Midbrain (tissue), 1 donor: ENCODE measurements at places on chromosomes 3 and 15.

DNA sequence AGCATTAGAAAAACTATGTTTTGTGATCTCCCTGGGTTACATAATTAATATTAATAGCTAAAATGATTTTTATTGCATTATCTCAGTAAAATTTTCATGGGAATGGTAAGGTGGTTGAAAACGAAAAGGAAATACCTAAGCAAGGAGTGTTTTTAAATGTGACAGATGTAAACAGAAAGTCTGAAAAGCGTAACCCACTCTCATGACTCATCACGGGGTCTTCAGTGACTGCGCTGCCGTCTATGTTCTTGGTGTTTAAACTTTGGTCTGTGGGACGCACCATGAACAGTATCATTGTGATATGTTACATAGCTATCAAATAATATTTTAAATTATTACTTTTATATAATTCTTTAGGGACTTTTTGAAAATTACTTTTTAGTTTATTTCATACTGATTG is 19.8 kb downstream of the LRCH3 start:
- no peak for DNase-seq

DNA sequence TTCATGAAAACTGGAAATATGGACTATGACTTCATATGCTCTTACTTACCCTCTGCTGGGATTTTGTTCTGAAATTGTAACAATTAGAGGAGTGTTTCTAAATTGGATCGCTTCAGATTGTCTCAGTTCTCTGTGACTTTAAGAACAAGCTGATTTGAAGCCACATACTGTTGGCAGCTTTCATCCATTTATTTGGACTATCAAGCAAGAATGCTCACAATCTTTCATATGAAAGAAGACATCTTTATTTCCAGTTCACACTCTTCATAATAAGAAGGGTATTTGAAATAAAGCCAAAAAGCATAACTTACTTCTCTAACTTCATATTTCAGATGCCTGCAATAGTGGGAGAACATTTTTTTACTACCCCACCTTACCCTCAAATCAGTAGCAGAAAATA is 491.6 kb upstream of the TPRG1 start:
- DNase-seq = no peak

- no peak for DNase-seq
These were observed 144.0 kb upstream of the TLE3 start for GRCh38 chr15:70241561-70242320.

DNA sequence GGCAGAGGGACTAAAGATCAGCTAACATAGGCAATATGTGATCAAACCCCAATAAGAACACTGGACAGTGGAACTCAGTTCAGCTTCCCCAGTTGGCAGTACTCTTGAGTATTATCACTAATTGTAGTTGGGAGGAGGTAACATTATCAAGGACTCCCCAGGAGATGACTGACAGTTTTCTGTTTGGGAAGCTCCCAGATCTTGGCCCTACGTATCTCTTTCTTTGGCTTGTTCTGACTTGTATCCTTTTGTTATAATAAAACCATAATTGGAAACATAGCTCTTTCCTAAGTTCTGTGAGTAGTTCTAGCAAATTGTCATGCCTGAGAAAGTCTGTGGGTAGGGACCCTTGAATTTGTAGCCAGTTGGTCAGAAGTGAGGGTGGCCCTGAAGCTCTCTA is 316.4 kb downstream of the ZNF621 start:
- DNase-seq = no peak

GRCh38 chr15:80019168-80019745 is 40.2 kb upstream of the ZFAND6 start:
- no peak for DNase-seq

DNA sequence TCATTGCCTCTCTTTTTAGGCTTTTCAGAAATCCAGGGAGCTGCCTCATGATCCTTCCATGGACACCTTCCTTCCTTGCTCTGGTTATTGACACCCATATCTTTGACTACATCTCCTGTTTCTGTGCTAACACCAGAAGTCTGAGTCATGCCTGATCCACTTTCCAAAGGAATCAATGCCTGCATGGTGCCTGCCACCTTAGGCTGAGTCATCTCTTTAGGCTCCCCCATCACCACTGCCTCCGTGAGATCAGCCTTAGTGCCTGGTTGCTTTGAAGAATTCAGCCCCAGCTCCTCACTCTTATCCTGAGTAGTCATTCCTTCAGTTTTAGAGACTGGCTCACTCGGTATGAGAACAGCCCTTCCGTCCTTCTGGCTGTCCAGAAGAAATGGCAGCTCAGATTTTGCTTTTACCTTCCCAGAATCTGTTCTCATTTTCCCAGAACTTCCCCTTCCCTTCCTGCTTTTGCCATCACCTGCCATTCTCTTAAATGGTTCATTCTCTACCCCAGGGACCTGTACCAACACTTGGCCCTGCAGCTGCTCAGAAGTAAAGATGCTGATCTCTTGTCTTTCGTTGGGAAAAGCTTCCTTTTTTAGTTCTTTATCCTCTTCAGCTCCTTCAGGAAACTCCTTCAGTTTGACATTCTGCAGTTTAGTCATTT is 105.3 kb downstream of the MAP4 start:
- DNase-seq = no peak
